ENCODE measurements at places on chromosomes 12 and 14.

GRCh38 chr12:118448341-118448740 is 72.0 kb downstream of the SUDS3 start:
- DNase-seq: no peak

- DNase-seq: no peak
These were observed 42.9 kb upstream of the KCNA5 start for GRCh38 chr12:5000658-5001385.

GRCh38 chr12:77914081-77914488 is 83.4 kb downstream of the NAV3 start:
- no peak for DNase-seq

DNA sequence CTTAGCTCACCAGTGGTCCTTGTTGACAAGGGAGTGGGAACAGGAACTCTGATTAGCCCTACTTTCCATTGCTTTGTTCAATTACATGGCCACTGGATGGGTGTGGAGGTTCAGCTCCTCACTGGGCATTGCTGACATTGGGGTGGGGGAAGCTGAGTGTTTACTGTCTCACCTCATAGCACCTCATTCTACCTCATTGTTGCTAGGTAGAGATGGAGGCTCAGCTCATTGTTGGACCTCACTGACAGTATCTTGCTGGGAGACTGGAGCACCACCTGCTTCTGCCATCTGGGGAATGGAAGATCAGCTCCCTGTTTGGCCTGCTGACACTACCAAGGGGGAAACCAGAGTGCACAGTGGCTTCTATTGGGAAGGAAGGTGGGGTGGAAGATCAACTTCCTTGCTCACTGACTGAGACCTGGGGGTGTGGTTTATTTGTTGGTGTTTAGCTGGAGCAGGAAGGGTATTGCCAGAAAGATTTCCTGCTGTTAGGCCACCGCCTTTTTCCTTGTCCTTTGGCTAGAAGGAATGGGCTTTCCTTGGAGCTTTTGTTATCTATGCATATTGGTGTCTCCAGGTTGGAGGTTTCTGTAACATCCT is 1.3 kb upstream of the OR4E2 start:
- DNase-seq: no peak

DNA sequence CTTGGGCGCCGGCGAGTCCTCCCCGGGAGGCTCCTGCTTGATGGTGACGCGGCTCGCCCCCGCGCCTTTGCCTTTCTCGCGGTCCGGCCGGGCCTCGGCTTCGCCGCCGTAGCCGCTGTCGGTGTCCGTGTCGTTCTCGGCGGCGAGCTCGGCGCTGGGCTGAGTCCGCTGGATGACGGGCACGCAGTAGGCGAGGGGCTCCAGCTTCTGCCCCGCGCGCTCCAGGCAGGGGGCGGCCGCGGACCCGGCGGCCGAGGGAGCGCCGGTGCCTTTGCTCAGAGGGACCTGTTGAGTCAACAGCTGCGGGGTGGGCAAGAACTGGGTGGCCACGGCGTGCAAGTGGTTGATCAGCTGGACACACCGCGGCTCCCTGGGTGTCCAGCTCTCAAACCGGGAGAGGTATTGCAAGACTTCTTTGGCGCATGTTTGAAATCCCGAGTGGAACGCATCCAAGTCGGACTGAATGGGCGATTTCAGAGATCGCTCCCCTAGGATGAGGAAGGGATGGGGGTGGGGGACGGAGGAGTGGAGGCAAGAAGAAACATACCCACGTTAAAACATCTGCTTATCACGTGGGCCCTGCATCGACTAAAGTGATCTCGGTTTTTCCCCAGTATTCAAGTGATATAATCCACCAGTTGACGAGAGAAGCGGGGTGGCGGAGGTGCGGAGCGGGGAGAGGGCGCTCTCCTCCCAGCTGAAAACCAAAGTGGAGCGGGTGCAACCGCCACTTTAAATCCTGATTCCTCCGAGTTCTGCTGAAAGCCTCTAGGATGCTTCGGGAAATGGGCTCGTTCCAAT is 2.0 kb downstream of the BHLHE41 start:
- DNase-seq: no peak

- DNase-seq: peak; percentile 33
These were observed 808 bp downstream of the ITPR2 start for GRCh38 chr12:26831951-26832821.

- DNase-seq: no peak
These were observed 124.9 kb downstream of the PELI2 start for GRCh38 chr14:56243110-56243509.

DNA sequence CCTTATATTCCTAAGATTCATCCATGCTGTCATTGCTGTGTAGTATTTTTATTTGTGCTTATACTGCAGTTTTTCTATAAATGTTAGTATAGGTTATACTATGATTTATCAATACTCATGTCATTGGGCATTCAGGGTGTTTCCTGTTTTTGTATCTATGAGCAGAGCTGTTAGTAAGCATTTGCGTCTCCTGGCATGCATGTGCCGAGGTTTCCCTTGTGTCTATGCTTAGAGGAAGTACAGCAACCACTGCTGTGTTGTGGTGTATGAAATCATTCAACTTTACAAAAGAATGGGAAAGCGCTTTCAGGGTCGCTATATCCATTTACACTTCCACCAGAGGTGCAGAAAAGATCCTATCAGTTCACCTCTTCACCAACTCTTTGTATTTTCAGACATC is 122.7 kb downstream of the RGS6 start:
- DNase-seq: no peak
